ENCODE measurements at places on chromosomes 12 and 14.
A peak's percentile ranks its signal among the peaks of the same experiment; 100 is the strongest.

DNA sequence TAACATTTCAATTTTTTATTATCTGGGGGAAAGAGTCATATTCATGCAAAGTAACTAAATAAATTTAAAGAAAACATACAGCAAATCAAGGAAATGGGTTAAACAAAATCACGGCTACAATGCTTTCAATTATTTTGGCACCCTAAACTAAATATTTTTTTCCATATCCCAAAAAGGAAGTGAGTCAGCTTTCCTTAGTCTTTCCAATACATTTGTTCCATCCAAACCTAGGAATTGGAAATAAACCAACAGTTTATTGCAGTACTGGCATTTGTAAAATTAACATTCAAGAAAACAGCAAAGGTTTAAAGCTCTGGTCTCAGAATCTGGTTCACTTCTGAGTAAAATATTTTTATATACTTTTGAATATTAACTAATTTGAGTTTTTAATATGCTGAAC, 89.2 kb downstream of the BCL2L14 start:
- no peak for DNase-seq

DNA sequence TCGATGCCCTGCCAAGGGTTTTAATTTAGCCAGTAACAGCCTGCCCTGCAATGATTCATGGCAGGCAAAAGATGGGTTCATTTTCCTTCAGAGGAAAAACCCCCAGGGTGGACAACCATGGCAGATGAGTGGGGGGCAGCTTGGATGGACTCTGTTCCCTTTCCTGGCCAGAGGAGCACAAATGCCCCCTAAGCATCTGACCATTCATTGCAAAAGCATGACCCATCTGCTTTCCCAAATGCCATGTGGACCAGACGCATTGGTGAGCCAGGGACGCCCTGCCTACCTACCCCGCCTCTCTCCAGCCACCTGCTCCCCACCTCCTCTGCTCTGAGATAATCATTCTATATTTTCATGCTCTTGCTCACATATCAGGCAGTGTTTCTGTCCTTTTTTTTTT, 281.9 kb downstream of the DPF3 start:
- no peak for DNase-seq

- DNase-seq, result no peak
Observed at GRCh38 chr12:54282949-54283593, 2.5 kb downstream of the HNRNPA1 start.

DNA sequence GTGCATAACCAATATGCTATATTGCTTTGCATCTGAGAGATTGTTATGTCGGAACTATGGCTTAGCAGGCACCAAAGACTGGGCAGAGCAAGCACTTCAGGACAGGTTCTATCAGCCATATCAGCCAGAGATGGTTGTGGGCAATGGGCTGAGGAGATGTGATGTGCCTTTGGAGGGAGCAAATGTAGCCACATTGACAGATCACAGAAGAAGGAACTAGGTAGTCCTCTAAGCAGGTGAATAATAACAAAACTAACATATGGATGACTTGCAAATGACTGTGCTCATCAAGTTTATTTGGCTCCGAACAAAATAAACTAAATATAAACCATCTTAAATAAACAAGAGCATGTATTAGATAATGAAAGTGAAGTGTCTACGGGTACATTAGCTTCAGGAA, 291.7 kb downstream of the RMST start:
- no peak for DNase-seq

GRCh38 chr14:59101476-59101875, 87.0 kb upstream of the DAAM1 start:
- DNase-seq, result no peak

DNA sequence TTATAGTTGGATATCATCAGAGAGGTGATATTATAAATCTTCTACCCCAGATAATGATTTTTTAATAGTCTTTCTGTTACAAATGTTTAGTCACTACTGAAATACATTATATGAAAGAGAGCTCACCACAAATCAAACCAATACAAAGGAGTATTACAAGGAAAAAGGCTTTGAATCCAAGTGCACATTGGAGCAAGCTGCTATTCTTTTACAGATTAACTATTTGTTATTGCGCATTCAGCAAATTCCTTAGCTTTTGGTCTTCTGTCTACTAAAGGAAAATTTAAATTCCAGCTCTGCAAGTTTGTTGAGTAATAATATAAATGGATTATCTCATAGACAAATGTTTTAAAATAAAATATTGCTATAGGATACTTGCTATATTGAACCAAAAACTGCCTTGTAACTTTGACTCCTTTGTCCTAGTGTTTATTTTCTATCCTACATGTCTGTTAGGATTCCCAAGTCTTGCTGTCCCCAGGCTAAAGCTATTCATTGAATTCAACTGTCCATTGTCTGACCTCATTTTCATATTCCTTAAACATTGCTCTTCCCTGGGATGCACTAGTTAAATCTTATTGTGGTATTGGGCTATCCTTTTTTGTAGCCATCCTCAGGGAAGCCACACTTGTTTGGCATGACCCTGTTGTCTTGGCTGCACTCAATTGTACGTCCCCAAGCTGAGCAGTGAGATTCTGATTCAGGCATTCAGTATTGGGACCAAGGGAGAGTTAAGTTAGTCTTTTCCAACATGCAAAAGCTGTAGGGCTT, 41.5 kb downstream of the PDE3A start:
- DNase-seq, result no peak

- DNase-seq, result no peak
Observed at GRCh38 chr12:116039081-116039480, 238.4 kb downstream of the MED13L start.

DNA sequence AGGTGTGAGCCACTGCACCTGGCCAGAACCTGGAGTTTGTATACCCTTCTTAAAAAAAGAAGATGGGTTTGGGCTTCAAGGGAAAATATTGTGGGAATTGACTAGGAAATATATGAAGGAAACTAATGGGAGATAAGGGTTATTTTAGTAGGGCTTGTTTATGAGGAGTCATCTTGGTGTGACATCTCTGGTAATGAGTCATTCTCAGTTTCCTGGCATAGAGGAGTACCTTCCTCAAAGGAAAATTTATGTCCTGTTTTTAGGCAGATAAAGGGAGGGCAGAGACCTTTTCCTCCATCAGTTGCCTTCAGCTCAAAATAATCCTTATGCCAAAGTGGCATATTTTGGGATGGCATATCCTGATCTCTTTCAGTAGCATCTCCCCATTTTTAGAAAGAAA, 30.6 kb upstream of the NFKBIA start:
- peak; percentile 63 for DNase-seq

DNA sequence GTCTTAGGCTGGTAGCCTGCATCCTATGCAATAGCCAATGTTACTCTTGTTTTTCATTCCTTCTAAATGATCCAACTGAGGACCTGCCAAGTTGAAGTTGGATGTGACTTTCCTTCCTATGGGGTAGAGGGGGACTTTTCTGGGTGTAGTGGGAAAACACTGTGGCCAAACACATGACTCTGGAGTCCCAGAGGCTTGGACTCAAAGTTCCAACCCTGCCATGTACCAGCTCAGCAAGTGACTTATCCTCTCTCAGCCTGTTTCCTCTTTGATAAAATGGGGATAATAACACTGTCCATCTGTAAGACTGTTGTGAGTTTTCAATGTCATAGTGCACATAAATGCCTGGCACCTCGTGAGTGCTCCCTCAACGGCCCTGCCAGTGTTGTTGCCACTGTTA, 97.0 kb downstream of the ZFP36L1 start:
- DNase-seq, result no peak

DNA sequence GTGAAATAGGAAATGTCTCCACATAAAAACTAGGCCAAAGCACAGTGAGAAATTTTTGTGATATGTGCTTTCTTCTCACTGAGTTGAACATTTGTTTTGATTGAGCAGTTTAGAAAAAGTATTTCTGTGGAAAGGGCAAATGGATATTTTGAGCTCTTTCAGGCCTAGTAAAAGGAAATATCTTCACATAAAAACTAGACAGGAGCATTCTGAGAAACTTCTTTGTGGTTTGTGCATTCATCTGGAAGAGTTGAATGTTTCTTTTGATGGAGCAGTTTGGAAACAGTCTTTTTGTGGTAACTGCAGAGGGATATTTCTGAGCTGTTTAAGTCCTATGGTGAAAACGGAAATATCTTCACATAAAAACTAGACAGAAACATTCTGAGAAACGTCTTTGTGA, 582.7 kb upstream of the ALG10B start:
- DNase-seq, result no peak

DNA sequence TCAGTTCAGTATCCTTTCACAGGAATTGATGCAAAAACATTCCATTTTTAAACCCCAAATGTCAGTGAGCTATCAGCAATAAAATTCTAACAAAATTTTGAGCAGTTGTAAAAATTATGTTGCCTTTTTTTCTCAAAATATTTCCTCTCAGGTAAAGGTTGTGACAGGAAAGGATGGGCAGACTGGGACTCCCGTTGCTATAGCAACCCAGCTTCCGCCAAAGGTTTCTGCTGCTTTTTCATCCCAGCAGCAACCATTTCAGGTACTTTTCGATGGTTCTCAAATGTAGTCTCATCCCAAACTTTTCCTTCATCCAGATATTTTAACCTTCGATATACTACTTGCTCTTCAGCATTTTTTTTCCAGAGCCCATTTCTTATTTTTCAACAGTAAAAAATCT, 13.6 kb downstream of the EP400 start:
- DNase-seq, result no peak

DNA sequence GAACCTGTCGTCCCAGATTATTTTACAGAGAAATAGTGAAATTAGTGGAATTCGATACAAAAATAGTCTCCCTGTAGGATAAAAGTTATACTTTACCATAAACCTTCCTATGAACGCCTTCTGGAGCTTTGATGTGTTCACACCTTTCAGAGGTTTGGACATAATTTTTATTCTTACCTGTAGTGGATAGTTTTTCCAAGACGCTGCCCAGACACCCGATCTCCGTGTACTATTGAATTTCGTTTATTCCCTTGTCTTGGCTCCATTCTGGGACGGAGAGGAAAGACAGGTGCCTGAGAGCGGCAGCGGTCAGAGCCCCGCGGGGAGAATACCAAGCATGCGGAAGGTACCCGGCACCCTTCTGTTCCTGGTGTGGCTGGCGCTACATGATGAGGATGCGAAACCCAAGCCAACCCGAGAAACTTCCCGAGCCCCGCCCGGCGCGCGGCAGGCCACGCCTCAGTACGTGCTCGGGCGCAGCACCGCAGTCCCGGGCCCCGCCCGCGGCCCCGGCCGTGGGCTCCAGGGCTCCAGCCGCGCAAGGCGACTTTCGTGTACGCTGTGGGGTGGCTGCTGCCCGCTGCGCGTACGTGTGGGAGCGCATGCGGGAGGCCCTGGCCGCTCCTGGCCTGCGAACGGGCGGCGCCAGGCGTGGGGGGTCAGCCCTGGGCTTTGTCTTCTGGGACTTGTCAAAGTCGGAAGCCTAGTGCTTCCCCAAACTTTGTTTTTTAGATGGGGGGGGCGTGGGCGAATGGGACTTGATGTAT, 11.3 kb upstream of the SNAPC1 start:
- DNase-seq, result peak; percentile 96

DNA sequence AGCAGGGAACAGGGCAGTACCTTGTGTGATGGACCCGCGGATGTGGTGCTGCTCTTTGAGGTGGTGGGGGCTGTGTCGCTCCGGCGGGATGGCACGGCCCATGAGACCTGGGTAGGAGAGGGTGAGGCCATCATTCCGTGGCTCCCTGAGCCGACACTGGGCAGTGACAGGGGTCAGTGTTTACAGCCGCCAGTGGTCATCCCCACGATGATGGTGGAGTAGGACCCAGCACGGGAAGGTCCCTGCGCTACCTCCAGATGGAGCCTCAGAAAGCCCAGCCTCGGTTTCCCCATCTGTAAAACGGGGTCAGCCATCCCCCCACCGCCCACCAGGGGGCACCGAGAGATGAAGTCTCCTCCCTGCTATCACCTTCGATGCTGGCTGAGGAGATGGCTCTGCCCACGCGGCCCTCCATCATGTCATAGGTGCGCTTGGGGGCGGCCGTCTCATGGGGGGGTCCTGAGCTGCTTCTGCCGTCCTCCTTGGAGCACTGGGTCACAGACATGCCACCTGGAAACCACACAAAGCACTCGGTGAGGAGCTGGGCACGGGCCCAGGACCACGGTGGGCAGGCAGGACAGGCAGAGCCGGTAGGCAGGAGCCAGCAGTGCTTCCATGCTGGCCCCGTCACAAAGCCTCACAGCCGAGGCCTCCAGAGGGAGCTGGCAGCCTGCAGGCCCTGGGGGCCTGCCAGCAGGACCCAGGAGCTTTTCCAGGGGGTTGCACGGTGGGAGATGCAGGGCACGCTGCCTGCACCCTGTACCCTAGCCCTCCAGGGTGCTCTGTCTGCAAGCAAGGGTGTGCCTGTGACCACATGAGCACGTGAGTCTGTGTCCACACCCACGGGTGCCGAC, 53.1 kb downstream of the RFLNA start:
- no peak for DNase-seq

GRCh38 chr14:73168274-73168673, 32.0 kb downstream of the PSEN1 start:
- no peak for DNase-seq

DNA sequence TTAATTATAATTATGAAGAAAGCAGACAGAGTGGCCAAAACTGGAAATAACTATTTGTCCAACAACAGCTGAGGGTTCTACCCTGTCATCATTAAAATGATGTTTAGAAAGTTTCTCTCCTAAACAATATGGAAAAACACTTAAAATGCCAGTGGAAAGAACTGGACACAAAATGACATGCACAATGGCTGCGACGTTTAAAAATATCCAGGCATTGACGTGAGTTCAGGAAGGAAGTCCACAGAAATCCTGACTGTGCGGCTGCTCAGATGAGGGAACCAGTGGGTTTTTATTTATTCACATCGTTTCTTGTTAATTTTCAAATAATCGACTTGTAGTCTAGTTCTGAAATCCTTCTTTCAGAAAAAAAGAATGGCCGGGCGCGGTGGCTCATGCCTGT, 58.3 kb downstream of the CCNK start:
- DNase-seq, result no peak

DNA sequence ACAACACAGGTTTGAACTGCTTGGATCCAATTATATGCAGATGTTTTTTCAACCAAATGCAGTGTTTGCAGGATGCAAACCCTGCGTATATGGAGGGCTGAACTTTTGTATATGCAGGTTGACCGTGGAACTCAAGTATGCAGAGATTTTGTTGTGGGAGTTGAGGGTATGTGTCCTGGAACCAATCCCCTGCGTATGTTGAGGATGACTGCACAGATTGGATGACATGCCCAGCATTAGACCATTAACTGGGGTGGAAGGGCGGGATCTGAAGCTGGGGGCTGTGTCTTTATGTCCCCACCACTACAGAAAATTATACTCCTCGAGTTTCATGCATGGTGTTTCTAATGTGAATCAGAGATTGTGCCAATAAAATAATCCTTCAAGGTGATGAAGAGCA, 162.2 kb upstream of the RMST start:
- no peak for DNase-seq

DNA sequence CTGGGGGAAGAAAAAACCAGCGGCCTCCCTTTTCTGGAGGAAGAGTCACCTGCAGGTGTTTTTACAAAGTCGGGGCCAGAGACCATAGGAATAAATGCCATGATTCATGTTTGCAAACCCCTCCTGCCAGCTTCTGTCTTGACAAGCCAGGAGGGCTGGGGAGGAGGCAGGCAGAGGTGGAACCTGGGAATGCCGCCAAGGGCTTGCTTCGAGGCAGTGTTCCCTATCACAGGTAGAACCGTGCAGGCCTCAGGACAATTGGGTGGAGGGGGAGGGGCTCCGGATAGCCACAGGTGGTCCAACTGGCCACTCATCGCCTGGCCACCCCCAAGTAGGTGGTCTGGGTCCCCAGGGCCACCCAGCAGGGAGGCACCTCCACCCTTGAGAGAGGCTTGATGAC, 14.2 kb upstream of the DLK1 start:
- peak; percentile 94 for DNase-seq

GRCh38 chr12:89709995-89710872, 1.6 kb upstream of the ATP2B1 start:
- peak; percentile 81 for DNase-seq
